ENCODE measurements at places on chromosomes 7 and 10.

DNA sequence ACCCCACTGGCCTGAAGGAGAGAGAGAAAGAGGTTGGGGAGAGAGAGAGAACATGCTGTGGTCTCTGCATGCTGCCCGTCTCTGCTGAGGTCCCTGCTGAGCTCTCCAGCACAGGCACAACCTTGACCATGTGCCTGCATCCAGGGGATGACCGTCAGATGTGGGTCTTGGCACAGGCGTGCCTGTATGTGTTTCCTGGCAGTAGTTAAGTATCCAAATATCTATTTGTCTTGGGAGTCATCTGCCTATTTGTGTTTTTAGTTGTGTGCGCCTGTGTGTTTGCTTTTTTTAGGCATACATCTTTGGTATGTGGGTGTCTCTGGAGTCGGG, 1.9 kb upstream of the UNC5B start:
- no peak for DNase-seq

- DNase-seq: peak; percentile 62
These were observed 172.3 kb downstream of the CACNB2 start for GRCh38 chr10:18312374-18313139.

DNA sequence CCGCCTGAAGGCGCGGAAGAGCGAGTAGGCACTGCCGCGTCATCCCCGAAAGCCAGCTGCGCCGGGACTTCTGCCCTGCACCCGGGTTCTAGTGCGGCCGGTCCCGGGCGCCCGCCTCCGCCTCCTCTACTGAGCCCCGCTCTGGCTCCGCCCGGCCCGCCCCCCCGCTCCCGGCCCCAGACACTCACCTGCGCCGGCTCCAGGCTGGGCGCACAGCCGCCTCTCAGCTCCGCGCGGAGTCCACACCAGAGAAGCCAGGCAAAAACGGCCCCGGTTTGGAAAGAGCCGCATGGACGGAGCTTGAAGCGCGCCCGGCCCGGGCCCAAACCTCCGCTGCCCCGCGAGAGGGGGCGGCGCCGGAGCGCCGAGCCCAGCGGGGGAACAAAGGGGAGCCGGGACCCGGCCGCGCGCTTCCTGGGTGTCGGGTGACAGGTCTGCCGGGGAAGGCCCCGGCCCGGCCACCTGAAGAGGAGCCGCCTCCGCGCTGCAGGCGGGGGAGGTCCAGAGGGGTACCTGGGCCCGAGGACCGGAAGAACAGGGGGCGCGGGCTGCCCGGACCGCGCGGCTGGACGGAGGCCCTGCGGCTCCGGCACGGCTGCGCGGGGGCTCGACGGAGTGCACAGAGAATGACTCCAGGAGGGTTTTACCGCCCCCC, 168.2 kb downstream of the NRF1 start:
- DNase-seq: peak; percentile 56

- no peak for DNase-seq
These were observed 147.6 kb downstream of the ARID5B start for GRCh38 chr10:62048919-62049623.

DNA sequence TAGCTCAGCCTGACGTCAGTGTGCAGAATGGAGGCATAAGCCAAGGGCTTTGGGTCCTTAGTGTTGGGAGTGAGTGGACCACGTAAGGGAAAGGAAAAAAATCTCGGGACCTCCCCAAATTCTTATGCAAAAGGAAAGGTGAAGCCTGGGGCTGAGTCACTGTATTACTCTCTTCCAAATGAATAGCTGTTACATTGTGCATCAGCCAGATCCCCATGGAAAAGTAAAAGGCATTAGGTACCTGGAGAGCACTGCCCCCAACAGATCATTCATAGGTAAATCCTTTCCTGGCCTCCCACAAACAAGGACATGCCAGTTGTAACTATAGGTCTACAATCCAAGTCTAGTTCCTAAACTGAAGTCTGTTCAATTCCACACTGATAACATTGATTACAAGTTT, 170.5 kb downstream of the C1GALT1 start:
- DNase-seq: no peak

DNA sequence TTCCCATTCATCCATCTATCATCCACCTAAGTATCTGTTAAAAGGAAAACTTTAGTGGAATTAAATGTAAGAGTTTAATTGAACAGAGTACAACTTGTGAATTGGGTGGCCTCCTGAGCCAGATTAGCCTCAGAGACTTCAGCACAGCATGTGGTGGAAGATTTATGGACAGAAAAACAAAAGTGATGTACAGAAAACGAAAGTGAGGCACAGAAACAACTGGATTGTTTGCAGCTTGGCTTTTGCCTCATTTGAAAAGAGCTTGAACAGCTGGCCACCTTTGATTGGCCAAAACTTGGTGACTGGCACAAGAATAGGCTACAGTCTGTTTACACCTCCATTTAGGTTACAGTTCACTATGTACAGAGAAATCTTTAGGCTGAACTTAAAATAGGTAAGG, 1463.4 kb upstream of the CELF2 start:
- no peak for DNase-seq

GRCh38 chr10:66637273-66638036, 288.4 kb upstream of the LRRTM3 start:
- no peak for DNase-seq

- no peak for DNase-seq
These were observed 21.9 kb downstream of the DPY19L1 start for GRCh38 chr7:35015346-35015859.

DNA sequence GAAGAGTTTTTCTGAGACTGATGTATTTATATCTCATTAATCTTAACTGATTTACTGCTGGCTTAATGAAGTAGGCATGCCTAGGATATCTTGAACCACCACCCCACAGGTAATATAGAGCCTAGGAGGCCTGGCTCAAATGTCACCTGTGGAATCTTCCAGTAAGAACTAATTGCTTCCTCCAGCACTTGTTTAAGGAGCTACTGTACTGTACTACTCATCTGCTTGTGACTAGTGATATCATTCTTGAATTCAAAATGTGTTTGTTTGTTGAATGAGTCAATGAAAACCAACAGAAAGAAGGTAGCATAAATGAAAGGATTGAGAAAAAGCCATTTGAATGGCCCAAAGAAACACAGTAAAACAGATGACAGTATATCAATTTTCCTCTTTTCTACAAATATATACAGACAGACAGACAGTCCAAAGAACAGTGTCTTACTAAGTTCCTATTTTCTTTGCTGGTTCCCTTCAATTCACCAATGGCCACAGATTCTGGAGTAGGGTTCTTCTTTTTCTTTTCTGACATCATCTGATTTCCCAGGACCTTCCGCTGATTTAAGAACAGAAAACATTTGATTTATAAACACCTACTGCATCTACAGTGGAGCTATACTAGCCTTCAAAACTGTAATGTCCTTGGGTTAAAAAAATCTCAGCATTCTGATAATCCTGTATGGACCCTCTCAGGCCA, 43.7 kb upstream of the SLIT1 start:
- no peak for DNase-seq

GRCh38 chr7:110835218-110835617, 255.7 kb upstream of the LRRN3 start:
- DNase-seq: no peak

GRCh38 chr7:150420987-150421674, 29.3 kb upstream of the GIMAP8 start:
- DNase-seq: peak; percentile 90
